ENCODE measurements at places on chromosomes 4 and X.

GRCh38 chr4:40232610-40233009 lies 35.8 kb downstream of the RHOH start:
- DNase-seq = no peak

- no peak for DNase-seq
Measured at GRCh38 chr4:152953514-152953913, 17.4 kb downstream of the FHDC1 start.

DNA sequence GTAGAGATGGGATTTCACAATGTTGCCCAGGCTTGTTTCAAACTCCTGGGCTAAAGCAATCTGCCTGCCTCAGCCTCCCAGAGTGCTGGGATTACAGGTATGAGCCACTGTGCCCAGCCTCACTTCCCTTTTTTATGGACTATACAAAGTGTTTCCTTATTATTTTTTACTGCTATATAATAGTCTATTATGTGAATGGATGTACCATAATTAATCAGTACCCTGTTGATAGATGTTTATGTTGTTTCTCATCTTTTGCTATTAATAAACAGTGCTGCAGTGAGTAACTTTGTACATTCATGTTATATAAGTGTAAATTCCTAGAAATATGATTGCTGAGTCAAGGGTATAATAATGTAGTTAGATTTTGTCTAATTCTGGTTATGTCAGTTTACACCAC lies 35.8 kb upstream of the LARP1B start:
- no peak for DNase-seq

GRCh38 chr4:143643399-143643798 lies 57.1 kb downstream of the FREM3 start:
- DNase-seq = no peak

- DNase-seq = no peak
Measured at GRCh38 chrX:13088156-13088487, 43.7 kb upstream of the FAM9C start.

- DNase-seq = no peak
Measured at GRCh38 chr4:47330866-47331265, 132.6 kb downstream of the COMMD8 start.

- DNase-seq = no peak
Measured at GRCh38 chrX:150616863-150617198, 48.4 kb downstream of the MTM1 start.

- no peak for DNase-seq
Measured at GRCh38 chrX:38660395-38661102, 99.2 kb downstream of the TSPAN7 start.

- DNase-seq = no peak
Measured at GRCh38 chr4:123102897-123103471, 180.6 kb upstream of the NUDT6 start.

DNA sequence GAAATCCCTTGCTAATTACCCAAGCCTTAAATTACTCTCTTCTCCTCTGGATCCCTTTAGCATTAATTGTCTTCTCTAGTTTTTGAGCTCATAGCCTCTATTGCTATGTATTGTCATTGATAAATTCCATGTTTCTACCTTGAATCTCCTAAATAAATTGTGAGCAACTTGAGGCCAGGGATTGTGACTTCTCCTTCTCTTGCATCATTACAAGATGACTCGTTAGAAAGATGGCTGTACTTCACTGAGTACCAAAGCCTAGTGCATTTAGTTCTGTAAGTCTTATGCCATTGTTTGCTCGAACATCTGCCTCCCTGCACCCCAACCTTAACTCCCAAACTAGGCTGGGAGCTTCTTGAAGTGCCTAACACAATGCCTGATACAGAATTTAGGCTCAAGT lies 15.3 kb downstream of the VSIG4 start:
- DNase-seq = no peak

GRCh38 chr4:143399113-143399949 lies 62.7 kb downstream of the GAB1 start:
- DNase-seq = peak; percentile 26

- DNase-seq = no peak
Measured at GRCh38 chrX:46627711-46628419, 54.3 kb downstream of the CHST7 start.

GRCh38 chr4:79561751-79562150 lies 153.7 kb upstream of the GK2 start:
- no peak for DNase-seq

DNA sequence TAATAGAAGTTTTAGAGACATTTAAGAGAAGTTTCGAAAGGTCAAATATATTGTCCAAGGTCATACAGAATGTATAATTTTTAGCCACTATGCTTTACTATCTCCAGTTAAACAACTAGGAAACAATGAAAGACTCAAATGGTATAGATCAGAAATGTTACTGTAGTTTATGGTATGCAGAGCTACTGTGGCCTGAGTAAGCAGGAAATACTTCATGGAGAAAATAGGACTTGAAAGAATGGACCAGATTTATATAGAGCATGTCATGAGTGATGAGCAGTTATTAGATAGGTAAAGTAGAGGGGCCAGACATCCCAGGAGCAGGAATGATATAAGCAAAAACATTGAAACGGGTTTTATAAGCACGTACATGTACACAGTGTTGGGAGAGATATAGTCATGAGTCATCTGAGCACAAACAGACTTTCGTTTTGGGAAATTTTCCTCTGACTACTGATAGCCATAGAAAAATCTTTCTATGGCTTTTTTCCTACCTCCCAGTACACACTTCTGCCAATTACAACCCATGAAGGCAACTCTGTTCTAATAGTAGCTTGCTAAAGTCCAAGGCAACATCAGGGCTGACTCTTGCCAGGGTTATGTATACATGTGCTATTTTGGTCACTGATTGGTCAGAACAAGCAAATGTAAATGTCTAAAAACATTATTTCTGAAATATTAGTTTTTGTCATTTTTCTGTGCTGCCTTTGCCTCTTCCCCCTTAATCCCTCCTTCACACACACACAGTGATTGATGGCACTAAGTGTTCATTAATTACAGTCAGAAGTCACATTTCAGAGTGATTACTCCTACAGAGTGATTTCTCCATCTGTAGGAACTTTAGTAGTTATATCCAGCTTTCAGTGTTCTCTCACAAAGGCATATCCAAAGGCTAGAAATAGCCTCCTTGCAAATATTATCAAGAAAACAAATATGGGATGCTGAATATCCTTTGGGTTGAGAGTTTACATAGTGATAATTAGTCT lies 198.7 kb downstream of the ENOX2 start:
- DNase-seq = no peak

DNA sequence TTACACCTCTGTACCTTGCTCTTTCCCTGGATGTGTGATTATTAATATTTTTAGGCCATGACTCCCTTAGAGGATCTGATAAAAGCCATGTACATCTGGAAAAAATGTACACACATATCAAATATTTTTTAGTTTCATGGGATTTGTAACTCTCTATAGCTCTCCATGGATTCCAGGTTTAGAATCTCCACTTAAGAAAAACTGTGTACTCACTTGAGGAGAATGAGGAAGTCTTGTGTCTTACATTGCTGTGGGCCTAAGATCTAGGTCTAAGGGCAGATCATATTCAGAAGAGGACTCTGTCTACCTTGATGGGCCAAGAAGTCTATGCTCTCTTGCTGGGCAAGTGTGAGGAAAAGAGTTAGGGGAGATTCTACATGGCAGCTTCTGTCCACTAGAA lies 98.0 kb downstream of the RRAGB start:
- no peak for DNase-seq

- DNase-seq = no peak
Measured at GRCh38 chrX:43822014-43822413, 60.2 kb downstream of the MAOB start.

DNA sequence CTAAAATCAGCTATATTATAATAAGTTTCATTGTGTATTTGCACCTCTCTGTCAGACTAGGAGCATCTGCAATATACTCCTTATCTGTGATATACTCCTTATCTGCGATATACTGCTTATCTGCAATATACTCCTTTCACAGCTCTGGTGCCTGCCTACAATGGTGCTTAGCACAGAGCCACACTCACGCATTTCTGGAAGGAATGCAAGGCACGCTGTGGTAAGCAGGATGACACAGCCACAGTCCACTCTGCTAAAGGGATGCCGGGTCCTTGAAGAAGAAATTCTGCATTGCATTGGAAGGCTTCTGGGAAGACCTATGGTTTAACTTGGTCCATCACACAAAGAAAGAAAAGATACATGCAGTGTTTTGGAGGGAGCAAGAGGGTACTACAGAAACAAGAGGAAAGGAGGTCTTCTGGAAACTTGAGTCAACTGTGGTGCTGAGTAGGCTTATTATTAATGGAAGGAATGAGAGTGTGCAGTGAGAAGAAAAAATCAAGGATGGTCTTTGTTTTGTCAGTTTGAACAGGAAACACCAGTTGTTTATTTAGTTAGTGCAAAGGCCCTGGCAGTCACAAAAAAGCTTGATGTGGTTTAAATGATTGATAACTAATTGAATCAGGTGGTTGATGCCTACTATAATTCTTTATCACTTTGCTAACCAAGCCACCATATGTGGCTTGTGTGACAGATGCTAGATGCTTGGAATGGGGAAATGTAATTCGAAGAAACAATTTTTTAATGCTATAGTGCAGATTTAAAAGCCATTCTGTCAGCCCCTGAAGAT lies 342.3 kb downstream of the GRXCR1 start:
- no peak for DNase-seq

DNA sequence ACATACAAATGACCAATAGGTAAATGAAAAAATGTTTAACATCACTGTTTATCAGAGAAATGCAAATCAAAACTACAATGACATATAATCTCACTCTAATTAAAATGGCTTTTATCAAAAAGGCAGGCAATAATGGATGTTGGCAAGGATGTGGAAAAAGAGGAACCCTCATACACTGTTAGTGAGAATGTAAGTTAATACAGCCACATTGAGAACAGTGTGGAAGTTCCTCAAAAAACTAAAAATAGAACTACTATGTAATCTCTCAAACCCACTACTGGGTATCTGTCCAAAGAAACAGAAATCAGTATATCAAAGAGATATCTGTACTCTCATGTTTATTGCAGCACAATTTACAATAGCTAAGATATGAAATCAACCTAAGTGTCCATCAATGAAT lies 165.9 kb upstream of the HHIP start:
- DNase-seq = no peak
